ENCODE measurements at places on chromosomes 4 and X.
A peak's percentile ranks its signal among the peaks of the same experiment; 100 is the strongest.

GRCh38 chr4:6674500-6675149 is 19.1 kb upstream of the S100P start:
- peak; percentile 61 for DNase-seq

GRCh38 chrX:49959602-49960001 is 37.2 kb downstream of the CLCN5 start:
- no peak for DNase-seq

DNA sequence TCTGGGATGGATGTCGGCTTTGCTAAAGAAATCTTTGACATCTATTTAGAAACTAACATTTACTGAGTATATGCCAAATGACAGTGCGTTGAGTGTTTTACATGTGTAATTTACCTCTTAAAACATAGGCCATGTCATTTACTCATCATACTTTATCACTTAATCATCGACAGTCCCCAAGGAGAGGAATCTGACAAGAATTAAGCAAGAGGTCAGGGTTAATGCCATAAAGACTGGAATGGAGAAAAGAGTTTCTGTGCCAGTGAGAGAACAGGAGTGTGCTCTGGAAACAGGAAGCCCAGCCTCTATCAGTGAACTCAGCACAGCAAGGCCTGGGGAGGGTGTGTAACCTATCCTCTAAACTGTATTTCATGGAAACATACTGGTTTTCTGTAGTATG is 28.0 kb upstream of the AMOT start:
- no peak for DNase-seq

DNA sequence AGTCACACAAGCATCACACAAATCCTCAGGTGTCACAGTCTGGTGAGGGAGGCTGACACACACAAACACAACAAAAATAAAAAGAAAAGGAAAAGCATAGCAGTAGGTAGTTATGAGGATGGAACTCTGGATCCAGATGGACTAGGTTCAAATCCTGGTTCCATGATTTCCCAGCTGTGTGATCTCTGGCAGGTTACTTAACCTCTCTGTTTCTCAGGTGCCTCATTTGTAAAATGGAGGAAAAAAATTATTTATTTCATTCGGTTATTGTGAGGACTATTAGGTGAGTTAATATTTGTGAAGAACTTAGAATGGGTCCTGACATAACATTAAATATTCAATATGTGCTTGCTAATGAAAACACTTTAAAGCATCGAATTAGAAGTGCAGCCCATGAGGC is 19.8 kb downstream of the GAGE1 start:
- DNase-seq = no peak

DNA sequence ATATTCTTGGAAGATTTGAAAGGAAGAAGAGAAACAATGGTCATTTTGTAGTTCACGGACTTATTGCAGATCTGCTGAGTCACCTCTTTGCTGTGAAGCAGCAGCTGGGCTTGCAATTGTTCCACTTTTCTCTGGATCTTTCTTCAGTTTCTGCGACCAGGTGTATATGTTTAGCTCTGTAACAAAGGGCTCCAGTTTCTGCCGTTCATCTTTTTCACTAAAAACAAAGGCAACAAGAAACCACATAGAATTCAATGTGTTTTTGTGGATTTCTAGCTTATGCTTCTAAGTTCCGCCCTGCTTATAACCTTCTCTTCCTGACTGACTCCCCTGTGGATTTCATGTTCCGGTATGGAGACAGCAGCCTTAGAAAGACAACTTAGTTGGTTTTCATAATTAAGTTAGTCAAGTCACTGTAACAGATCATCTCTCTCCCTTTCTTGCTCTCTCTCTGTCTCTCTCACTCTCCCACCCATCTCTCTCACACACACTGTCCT is 121.6 kb upstream of the EPHA5 start:
- DNase-seq = peak; percentile 34

DNA sequence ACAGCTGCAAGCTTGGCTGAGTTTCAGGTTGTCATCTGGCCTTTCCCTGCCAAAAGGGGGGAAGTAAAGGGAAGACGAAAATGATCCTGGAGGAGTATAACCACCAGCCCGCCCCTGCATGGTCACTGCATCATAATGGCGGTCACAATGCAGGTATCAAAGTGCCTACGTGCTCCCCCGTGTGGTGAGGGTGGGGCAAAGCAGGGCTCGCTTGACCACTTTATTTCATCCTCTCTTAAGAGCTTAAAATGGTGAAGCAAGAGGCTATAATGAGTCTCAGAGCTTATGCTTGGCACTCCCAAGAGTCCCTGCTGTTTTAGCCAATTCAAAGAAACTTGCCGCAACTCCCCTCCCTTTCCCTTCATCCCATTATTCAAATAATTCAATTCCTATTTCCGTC is 105.6 kb downstream of the APOOL start:
- DNase-seq = peak; percentile 62

- DNase-seq = no peak
Observed at GRCh38 chrX:39309018-39309635, 507.9 kb downstream of the MID1IP1 start.

Data from GM23338 (cell line).